ENCODE measurements at places on chromosomes 5 and 9.

- peak; percentile 51 for DNase-seq
Observed at GRCh38 chr9:113056191-113057106, at the start of gene ZFP37. TSS of gene ZFP37 (minus strand) at chr9:113056724. CDS start at chr9:113056688, 36 bp downstream.

DNA sequence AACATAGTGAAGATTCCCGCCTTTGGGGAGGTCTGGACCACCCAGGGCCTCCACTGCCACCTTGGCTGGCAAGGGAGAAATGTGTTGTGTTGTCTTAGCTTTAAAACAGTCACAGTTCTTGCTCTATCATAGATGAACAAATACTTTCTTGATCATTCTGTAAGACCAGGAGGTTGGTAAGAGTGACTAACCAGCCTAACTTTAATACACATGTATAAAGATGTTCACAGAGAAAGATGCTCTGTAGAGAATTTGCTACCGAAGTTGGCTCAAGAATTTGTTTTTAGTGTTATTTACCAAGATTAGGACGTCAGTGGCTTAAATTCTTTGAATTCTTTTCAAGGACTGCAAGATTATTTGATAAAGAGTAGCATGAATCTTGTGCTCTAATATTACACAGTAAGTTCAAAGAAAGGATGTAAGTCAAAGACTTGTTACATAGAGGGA, 28.4 kb downstream of the GLRX start:
- DNase-seq, result no peak

DNA sequence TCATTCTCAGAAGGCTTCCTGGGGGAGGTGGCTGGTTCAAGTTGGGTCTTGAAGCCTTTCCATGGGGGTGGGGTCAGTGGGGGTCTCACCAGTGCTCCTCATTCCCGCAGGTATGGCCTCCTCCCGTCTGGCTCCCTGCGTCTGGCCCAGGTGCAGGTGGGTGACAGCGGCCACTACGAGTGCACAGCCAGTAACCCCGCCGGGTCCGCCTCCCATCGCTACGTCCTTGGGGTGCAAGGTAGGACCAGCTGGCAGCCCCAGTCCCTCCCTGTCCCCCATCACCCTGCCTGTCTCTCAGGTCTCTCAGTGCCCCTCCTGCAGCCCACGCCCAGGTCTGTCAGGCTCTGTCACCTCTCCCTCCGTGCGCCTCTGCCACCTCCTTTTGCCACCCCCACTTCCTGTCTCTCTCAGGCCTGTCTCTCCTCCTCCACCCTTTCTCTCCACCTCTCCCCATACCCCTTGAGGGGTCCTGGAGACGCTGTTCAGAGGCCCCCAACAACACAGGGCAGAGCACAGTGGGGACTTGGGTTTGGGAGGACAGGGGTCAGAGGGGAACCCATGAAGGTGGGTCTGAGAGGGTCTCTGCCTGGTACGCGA, 72.3 kb downstream of the HMCN2 start:
- DNase-seq, result no peak

DNA sequence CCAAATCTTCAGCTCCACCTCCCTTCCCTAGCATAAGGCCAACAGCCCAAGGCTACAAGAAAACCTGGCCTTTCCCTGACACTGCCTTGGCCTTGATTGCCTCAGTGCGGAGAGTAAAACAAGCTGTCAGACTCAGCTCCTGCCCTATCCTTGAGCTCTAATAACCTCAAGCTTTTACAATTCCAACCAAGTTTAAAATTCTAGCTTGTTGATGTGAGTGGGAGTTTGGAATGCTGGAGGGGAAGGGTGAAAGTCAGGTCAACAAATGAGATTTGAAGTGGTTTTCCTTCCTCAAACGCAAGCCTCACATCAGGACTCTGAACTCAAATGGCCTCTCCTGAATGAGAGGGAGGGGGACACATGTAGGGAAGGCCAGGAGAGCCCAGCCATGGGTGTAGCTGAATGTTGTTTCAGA, 197.0 kb upstream of the VLDLR start:
- DNase-seq, result no peak

GRCh38 chr5:132076202-132076830, 2.7 kb downstream of the CSF2 start:
- DNase-seq, result no peak

DNA sequence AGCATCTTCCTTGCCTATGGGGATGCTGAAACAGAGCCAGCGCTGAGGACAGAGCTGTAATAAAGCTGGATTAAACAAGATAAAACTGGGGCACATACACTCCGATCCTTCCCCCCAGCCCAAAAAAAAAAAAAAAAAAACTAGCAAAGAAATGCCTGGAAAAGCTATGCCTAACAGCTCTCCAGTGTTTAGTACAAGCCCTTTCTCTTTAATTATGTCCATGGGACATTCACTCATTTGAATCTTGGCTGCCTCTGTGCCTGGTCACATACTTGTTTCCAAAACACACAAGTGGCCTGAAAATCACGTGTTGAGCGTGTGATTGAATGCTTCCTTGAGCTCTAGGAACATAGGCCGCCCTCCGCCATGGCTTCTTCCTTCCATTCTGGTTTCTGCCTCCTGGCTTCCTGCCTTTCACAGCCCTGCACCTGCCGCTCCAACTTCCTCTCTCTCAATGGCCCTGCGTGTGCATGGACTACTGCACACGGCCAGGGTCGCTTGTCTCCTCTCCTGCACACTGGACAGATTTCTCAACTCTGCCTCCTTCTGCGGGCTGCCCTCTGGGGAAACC, 111.0 kb upstream of the RETREG1 start:
- no peak for DNase-seq

- peak; percentile 10 for DNase-seq
Observed at GRCh38 chr9:125240649-125240999, 519 bp downstream of the HSPA5 start.

- DNase-seq, result no peak
Observed at GRCh38 chr9:111957856-111958631, 61.4 kb downstream of the UGCG start.

DNA sequence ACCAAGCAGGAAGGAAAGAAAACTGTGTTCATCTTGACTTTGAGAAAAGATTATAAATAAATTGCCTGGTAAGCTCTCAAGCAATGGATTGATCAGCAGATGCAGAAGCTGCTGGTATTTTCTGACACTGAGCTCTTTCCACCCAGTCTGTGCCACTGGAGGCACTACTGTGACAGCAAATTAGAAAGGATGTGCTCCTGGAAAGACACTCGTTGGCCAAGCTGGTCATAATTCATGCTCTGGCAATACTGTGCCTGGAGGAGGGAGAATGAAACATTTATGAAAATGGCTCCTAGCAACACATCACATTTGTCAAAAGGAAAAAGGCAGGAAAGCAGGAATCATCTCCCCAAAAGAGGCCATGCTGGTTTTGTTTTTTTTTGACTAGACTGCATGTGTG, 84.2 kb downstream of the CAVIN4 start:
- DNase-seq, result no peak

GRCh38 chr5:103224118-103224893, 34.3 kb upstream of the MACIR start:
- no peak for DNase-seq

GRCh38 chr5:4643190-4643589, 496.9 kb upstream of the ADAMTS16 start:
- no peak for DNase-seq

- DNase-seq, result no peak
Observed at GRCh38 chr5:95668216-95668615, 14.6 kb downstream of the SPATA9 start.

DNA sequence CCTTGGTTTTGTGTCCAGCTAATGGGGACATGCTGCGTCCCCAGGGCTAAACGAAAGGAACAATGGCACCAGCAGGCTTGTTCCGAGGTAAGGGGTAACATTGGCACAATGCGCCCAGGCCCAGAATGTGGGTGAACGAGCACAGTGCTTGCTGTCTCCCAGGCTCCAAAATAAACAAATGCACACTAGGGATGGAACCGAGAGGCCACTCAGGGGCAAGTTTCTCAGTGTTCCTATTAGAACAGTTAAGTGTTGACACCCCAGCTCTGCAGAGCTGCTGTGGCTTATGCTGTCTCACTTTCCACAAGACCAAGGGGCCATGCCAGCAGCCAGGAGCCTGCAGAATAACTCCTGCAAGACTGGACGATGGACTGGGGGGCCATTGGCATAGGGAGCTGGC, 492.4 kb downstream of the GADD45G start:
- DNase-seq, result no peak

GRCh38 chr9:18405240-18405639, 68.7 kb upstream of the ADAMTSL1 start:
- no peak for DNase-seq

DNA sequence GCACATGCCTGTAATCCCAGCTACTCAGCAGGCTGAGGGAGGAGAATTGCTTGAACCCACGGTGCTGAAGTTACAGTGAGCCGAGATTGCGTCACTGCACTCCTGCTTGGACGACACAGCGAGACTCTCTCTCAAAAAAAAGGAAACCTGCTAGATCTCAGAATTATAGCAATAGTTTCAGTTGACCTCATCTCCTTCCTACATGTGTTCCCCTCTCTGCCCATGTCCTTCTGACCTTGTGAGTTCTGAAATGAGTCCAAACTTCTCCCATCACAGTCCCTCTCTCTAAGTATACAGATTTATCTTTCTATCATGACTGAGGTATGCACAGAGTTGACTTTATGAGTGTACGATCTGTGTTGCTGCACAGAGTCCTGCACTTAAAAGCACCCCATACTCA, 44.6 kb upstream of the SHOC1 start:
- no peak for DNase-seq

- DNase-seq, result no peak
Observed at GRCh38 chr5:125961150-125961549, 462.1 kb upstream of the GRAMD2B start.

DNA sequence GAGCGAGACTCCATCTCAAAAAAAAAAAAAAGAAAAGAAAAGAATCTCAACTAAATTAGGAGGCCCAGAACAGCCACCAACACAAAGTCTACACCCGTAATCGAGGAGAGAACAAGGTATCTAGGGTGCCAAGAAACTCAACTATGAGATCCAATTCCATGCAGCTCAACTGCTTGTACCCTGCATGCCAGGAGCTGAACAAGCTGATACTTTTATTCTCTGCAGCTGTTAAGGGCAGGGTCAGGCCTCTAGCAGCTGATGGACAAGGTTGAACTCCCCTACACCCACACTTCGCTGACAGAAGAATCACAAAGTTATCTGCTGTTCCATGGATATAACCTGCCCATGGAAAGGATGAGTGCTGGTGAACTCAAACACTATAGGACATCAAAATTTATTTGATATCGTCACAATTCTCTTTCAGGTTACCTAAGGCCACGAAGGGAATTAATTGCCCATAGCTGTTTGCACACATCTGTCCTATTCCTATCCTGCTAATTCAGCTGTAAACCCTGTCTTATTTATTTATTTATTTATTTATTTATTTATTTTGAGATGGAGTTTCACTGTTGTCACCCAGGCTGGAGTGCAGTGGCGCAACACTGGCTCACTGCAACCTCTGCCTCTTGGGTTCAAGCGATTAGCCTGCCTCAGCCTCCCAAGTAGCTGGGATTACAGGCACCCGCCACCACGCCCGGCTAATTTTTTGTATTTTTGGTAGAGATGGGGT, 20.7 kb downstream of the UBAP2 start:
- no peak for DNase-seq

DNA sequence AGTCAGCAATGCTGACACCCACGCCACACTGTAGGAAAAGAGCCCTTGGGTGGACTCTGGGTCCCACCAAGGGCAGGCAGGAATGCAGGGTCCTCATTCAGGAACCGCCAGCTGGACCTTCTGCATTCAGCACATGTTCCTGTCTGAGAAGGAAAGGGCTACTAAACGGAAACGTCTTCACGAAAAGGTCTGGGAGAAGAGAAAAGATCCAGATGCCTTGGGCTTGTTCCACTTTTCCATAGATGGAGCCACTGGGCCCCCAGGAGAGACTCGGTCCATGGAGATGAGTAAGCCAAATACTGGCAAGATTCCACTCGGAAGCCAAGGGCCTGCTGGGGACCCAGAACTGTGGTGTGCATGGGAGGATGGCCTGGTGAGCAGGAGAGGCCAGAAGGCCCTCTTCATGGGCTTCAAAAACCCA, 38.4 kb downstream of the LHFPL2 start:
- DNase-seq, result no peak

GRCh38 chr5:83156001-83156400, 78.7 kb downstream of the XRCC4 start:
- DNase-seq, result no peak

DNA sequence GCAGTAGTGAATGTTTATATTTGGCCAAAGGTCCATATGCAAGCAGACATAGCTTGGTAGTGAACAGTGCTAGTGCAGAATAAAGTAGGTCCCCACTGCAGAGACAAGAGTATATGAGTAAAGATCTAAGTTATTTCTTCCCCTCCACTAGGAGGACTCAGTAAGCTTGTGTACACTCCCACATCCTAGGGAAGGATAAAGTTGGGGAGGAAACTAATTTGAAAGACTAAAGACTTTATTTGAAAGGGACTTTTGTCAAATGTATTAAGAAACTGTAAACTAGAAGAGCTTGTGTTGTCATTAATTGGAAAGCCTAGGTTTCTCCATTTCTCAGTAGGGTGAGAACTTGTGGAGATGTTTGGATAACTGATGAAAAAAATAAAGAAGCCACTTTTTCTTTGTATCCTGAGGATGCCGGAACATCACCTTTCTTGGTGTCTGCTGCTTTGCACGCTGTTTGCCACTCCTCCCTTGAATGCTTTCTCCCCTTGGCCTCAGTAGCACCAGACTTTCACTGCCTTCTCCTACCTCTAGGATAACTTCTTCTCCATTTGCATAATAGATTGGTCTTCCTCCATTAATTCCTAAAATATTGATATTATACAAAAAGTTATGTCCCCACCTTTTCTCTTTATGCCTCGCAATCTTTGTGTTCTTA, 329.0 kb downstream of the PARP8 start:
- DNase-seq, result no peak

DNA sequence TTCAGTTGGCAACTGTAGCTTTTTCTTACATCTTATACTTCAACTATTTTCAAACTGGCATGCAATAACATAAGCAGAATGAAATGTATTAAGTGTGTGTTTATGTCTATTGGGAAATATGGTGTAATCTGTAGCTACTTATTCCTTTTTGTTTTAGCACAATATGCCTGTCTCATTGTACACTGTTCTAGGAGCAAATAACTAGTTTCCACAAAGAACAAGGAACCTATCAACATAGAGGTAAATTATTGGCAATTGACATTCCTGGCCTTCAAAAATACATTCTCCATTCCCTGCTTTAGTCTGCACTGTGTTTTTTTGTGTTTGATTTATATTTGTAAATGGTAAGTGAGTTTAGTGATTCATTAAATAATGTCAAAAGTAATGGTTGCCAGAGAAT, 75.7 kb downstream of the FBXL7 start:
- no peak for DNase-seq

DNA sequence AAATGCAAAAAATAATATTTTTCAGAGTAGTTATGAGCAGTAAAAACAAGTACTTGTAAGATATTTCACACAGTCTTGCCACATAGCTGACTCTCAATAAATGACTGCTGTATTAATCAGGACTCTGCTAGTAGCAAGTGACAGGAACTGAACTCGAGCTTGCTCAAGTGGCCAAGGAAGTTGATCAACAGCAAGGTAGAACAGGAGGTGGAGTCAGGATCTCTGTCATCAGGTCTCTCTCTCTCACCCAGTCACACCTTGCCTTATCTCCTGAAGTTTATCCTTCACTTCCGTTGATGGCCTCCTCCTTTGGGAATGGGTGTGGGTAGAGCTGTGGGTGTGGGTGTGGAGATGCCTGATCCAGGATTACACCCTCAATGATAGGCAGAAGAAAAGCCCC, 107.0 kb downstream of the GPBP1 start:
- no peak for DNase-seq

- DNase-seq, result no peak
Observed at GRCh38 chr5:177520271-177520670, 3.5 kb upstream of the DDX41 start.

Data from stimulated activated CD8-positive, alpha-beta memory T cell treated with anti-CD3 and anti-CD28 coated beads, Interleukin-4, amount 100 ng/mL, for 4 hours (primary cell).